ENCODE measurements at places on chromosomes 13 and 19.

DNA sequence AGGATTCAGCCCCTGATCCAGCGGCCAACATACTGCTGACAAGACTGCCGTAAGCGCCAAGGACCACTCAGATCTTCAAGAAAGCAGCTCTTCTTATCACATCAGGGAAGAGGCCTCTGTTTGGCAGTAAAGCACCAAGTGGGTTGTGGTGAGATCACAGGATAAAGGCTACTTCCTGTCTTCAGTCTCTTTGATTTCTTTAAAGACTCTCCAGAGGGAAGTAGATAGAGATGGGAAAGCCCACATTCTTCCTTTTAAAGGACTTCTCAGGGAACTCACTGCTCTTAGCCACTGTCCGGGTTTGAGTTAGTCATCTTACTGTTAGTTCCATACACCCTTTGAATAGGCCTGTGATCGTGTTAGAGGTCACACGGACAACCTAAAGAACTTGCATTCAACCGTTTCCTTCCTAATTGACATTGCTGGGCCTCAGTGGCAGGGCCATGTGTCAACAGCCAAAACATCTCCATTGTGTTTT, 47.2 kb upstream of the POMP start:
- no peak for DNase-seq

- DNase-seq, result no peak
Observed at GRCh38 chr19:49840736-49841249, 10.2 kb upstream of the PTOV1 start.

DNA sequence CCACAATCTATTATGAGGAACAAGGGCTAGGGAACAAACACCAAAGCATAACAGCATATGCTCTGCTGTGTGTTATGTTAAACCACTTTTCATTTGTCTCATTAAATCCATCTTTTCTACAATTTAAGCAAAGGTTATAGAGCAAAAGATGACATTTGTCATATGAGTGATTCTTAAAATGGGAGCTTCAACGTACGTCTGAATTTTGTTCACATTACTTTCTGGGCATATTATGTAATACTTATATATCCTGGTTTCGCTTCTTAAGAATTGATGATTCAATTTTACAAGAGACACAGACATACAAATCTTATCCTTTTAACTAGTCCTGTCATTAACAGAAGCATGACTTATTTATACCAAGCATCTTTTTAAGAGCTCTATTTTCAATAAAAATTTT, 3.3 kb upstream of the TPP2 start:
- no peak for DNase-seq

GRCh38 chr13:114226699-114227323, 7.9 kb upstream of the CDC16 start:
- peak; percentile 71 for DNase-seq

DNA sequence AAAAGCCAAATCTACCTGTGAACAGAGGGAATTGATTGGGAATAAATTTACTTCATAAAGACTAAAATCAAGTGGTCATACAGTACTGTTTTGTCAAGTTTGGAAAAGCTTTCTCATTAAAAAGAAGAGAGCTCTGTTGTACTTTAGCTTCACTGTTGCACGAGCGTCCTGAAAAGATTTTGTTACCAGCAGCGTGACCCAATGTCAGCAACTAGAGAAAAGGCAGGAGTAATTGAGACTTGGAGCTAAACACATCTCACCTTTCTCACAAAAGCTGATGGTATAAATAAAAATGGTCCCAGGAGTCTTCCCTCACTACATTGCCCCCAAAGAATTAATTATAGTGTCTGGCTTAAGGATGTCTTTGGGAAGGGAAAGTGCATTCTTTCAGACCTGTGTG, 613.7 kb downstream of the OLFM4 start:
- no peak for DNase-seq

GRCh38 chr19:5983367-5983955, 5.5 kb upstream of the RANBP3 start:
- no peak for DNase-seq

DNA sequence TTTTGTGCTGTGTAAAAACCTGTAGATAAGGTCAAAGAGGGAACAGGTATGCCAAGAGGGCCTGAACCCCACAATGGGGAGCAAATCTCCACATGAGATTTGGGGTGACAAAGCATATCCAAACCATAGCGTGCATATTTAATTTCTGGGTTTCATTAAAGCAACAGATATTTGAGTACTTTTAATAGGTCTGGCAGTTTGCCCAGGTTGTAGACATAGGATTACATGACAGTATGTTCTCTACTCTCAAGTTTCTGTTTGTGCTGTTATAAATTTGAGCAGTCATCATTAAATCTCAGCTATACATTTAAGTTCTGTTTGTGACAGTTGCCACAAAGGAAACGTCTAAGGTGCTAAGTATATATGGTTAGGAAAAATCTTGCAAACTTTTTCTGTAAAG, 236.4 kb downstream of the ATP8A2 start:
- no peak for DNase-seq

DNA sequence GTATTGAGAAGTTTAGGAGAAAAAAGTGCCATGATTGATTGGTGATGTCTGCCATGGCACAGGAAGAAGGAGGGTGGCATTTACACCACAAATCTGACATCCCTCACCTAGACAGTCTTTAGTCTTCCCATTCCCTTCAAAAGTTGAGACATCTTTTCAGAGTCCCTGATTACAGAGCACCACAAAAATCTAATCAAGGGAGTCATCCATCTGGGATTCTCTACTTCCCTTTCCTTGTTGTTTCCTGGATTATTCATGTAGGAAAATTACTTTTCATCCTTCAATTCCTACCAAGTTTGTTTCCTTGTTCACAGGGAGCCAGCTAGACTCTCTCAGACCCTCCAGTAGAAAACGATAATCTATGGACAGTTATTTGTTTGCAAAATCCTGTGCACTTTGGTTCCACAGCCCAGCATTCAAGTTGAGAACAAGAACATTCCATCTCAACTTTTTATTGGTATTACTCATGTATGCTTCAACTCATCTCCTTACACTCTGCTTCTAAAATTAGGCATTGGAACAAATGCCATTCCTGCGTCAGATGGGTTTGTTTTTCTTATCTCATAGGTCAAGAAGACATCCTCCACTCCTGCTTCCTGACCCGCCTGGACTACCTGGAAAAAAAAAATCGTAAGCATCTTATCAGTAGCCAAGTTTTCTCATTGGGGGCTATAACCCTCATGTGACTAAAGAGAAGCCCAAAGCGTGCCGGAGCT, 259.9 kb downstream of the FOXO1 start:
- no peak for DNase-seq

- no peak for DNase-seq
Observed at GRCh38 chr19:19372656-19373416, 32.6 kb upstream of the GATAD2A start.

DNA sequence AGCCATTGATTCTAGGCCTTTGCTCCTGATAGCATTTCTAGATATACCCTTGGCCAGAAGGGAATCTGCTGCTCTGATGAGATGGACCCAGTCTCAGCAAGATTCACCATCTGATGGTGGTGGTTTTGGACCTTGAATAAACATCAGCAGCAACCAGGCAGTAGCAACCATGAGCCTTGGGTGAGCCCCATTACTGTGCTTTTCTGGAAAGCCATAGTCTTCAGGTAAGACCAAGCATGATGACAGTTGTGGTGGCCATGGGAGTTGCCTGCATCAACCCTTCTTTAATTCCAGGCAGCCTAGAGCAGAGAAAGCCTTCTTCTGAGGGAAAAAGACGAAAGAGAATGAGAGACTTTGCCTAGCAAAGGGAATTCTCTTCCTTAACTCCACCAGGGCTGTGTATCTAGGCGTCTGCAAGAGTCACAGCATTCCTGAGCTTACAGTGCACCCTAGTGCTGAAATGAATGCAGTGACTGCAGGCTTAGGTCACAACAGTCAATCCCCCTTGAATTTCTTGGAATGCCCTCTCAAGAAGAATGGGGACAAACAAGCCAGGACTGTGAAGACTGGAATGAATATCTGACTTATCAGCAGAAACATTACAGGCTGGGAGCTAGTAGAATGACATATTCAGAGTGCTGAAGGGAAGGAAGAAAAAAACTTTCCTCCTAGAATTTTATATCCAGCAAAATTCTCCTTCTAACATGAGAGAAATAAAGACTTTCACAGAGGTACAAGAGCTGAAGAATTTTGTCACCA, 942.4 kb upstream of the PCDH20 start:
- DNase-seq, result no peak

DNA sequence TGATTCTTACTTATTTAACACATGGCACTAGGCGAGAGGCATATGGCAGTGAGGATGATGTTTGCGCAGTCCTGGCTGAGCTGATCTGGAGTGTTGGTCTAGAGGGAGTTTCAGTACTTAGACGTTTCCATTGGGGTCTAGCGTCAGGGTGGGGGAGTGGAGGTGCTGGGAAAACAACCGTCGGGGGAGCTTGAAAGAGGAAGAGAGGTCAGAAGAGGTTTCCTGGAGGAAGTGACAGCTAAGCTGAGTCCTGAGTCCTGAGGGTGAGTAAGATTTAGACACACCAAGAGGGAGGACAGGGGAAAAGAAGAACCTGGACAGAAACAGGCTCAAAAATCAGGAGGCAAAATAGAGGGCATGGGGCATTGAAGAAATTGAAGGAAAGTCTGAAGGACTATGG, 81.4 kb downstream of the ALOX5AP start:
- no peak for DNase-seq

- no peak for DNase-seq
Observed at GRCh38 chr19:55254625-55254977, 4.2 kb downstream of the PPP6R1 start.

- no peak for DNase-seq
Observed at GRCh38 chr19:6374711-6375410, 872 bp downstream of the PSPN start.

GRCh38 chr13:44307255-44307654, 66.4 kb upstream of the SERP2 start:
- DNase-seq, result no peak

GRCh38 chr13:98972627-98973026, 5.2 kb downstream of the DOCK9 start:
- DNase-seq, result no peak

DNA sequence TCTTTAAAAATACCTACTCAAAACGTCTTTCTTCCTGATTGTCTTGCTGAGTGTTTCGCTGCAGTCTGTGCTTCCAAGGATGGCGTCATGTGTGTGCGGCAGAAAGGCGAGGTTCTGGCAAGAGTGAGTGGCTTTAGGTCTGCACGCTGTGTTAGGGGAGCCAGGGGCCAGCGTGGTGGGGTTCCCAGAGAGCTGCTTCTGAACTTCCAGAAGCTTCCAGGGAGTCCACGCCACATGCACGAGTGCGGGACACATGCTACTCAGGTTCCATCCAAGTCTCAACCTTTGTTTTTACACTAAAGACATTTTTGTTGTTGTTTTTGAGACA, 67.9 kb downstream of the ATP11A start:
- no peak for DNase-seq

DNA sequence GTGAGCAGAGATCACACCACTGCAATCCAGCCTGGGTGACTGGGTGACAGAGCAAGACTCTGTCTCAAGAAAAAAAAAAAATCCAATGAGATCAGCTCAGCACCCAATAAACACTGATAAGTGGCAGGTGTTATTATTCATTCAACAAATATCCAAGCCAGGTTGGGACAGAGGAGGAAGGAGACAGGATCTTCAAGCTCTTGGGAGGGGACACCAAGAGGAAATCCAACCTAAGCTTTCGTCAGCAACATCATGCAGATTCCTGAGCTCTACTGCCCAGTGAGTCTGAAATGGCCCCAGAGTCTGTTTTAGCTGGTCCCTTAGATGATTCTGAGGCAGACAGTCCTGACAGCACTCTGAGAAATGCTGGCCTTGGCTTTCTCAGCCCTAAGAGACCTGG, 7.7 kb downstream of the RFX1 start:
- no peak for DNase-seq

GRCh38 chr19:50932690-50933083, 20.2 kb downstream of the KLK5 start:
- DNase-seq, result no peak

DNA sequence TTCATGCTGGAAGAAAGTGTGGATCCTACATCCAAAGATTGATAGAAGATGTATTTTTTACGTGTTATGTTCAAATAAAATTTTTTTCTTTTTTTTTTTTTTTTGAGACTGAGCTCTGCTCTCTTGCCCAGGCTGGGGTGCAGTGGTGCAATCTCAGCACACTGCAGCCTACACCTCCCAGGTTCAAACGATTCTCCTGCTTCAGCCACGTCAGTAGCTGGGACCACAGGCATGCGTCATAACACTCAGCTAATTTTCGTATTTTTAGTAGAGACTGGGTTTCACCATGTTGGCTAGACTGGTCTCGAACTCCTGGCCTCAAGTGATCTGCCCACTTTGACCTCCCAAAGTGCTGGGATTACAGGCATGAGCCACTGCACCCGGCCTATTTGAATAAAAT, 65.7 kb downstream of the KLF12 start:
- no peak for DNase-seq

- DNase-seq, result no peak
Observed at GRCh38 chr13:44089452-44089851, 209.7 kb downstream of the LACC1 start.

DNA sequence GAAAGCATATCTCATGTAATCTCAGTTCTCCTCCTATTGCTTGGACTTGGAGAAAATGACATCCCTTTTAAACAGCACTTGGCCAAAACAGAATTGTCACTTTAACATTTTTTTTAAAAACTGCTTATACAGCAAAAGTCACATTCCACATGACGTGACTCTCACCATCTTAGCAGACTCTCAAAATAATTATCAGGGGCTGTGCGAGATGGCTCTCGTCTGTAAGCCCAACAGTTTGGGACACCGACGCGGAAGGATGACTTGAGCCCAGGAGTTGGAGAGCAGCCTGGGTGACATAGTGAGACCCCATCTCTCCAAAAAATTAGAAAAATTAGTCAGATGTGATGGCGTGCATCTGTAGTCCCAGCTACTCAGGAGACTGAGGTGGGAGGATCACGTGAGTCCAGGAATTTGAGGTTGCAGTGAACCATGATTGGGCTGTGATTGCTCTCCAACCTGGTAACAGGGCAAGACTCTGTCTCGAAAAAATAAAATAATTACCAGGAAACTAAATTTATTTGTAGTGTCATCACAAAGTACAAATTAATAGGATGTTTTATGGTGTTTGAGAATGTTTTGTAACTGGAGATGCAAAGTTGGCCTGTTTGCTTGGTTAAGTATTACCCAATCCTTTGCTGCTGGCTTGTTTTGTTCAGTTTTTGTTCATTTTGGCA, 8.8 kb downstream of the SAFB start:
- DNase-seq, result no peak

DNA sequence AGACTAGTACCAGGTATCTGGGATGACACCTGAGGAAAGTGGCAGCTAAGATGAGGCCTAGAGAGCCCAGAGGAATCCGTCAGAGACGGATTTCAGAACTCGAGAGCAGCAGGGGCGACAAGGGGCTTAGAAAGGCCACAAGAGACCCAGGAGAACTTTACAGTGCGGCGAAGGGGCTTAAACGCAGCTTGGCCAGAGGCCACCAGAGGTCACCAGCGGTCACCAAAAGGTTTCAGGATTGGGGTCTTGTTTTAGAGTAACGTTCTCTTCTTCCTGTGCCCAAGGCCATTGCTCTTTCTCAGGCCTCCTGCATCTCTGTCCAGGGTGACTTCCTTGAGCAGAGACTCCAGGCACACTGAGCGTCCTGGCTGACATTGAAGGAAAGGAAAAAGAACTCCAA, 2.2 kb downstream of the ZSCAN22 start:
- DNase-seq, result no peak
